GM04504 (cell line): ENCODE measurements at places on chromosomes 7 and 10.

DNA sequence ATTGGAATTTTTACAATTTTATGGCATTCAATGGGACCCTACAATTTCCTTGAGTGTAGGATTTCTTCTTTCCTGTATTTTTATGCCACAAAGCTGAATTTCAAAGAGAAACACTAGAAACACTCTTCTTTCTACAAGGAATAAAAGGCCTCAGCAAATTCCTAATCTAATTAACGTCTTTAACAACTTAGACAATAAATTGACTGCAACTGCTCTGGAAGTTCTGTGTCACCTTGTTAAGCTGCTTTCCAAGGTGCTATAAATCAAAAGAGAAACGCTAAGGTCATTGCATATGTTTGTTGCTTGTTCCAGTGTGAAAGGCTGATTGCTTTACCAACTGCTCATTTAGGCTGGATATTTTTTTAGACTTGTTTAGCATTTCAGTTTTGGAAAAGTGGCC is 182.2 kb downstream of the POLR1F start:
- no peak for DNase-seq

- DNase-seq: no peak
These were observed 412.7 kb upstream of the SORCS1 start for GRCh38 chr10:107577221-107577620.

- DNase-seq: no peak
These were observed 13.9 kb upstream of the PWWP2B start for GRCh38 chr10:132383101-132383500.

DNA sequence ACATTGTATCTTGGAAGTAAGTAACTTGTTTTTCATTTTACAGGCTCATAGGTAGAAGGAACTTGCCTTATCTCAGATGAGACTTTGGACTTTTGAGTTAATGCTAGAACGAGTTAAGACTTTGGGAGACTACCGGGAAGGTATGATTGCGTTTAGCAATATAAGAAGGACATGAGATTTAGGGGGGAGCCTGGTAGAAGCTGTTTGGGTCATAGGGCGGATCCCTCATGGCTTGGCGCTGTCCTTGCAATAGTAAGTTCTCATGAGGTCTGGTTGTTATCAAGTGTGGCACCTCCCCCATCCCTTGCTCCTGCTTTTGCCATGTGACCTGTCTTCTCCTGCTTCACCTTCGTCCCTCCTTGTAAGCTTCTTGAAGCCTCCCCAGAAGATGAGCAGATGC is 110.3 kb downstream of the MKX start:
- no peak for DNase-seq

GRCh38 chr10:98186681-98187080 is 52.2 kb downstream of the R3HCC1L start:
- no peak for DNase-seq

DNA sequence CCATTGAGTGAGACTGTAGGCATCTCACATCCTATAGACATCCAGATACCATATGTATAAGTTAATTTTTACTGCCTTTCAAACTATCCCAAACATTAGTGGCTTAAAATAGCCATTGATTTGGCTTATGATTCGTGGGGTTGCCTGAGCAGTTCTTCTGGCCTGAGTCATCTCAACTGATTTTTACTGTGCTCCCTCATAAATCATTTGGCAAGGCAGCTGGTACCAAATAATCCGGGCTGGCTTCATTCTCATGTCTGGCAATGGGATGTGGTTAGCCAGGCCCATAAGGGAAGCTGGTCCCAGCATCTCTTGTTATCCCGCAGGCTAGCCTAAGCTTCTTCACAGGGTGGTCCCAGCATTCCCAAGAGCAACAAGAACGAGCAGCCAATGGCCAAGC is 6.7 kb upstream of the LRGUK start:
- no peak for DNase-seq

- no peak for DNase-seq
These were observed 533.9 kb downstream of the TCERG1L start for GRCh38 chr10:130777507-130778165.

DNA sequence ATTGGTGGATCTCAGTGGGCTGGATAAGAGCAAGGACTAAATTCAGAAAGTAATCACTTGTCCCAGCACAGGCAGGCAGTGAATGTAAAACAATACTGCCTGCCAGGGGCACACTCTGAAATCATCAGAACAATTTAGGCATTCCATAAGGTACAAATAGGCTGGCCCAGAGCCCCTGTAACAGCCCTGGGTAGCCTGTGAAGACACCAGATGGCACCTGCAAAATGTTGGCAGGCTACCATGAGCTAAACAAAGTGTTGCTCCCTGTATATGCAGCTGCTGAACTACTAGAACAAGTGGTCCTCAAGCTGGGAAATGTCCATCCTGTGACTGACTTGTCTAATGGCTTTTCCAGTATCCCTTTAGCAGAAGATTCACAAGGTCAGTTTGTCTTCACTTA is 3.0 kb upstream of the PRSS37 start:
- no peak for DNase-seq

- no peak for DNase-seq
These were observed 48.0 kb upstream of the RASGEF1A start for GRCh38 chr10:43314626-43315495.

DNA sequence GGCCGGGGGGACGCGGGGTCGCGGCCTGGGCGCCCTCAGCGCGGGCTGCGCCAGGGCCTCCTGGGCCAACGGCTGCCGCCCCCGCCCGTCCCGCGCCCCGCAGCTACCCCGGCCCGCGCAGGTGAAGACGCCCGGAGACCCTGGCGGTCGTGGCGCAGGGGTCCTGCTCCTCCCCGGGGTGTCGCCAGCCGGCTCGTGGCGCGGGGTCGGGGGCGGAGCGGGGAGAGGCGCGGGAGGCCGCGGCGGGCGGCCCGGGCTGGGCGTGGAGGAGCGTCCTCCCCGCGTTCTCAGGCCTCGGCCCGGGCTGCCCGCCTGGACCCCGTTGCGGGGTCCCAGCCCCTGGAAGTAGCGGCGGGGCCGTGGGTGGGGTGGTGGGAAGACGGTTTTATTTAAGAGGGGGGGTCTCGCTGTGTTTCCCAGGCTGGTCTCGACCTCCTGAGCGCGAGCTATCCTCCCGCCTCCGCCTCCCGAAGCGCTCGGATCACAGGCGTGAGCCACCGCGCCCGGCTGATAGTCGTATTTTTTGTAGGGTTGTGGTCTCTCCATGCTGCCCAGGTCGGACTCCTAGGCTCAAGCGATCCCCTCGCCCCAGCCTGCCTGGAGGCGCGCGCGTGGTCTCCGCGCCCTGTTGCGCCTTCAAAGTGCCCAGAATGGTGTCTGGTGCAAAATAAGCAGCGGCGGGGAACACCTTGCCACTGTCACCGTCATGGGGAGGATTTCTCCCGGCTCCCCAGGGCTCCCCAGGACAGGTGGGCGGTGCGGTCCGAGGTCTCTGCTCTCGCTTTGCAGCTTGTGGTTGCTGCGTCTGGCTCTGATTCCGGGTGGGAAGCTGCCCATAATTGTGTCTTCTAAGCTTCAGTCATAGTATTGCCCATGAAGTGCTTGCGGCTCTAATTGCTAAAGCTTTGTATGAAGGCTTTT is 15.3 kb upstream of the SUN1 start:
- no peak for DNase-seq

DNA sequence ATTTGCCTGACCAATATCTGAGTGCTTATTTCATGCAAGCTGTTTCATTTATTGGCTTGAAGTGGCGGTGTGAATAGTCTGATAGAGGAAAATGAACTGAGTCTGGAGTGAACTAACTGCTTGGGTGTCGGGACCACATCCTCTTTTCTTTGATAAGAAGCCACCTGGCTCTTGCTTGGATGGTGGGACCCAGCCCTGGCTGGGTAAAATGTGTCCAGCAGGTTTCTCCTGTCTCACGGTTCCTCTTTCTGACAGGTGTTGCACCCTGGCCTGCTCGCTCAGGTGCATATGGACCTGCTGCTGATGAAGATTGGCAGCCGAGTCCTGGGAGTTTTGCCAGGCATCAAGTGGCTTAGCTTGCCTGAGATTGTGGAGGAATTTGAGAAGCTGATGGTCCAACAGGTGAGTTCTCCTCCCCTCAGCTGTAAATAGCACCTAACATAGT is 1.6 kb downstream of the ADCK2 start:
- DNase-seq: no peak
